ENCODE measurements at places on chromosomes 2 and 18. TPM values are rescaled to one million over a fixed set of nuclear protein-coding genes. Genes with fewer than 3 reads are reported as not detected.

RBMS1 gene
- 55.1 TPM for total RNA-seq

ACADL gene
- total RNA-seq: not detected

AOX1 gene
- 0.83 TPM for total RNA-seq

RAB6D gene
- 0.09 TPM for total RNA-seq

WDSUB1 gene
- total RNA-seq: 7.3 TPM

ERLEC1 gene
- 31.4 TPM for total RNA-seq

TPO gene
- not detected for total RNA-seq

CHMP1B gene
- total RNA-seq: 31.3 TPM

SALL3 gene
- total RNA-seq: not detected

PTPRN gene
- 1.7 TPM for total RNA-seq

DSC2 gene
- total RNA-seq: not detected

ANKRD62 gene
- total RNA-seq: not detected

BCL11A gene
- total RNA-seq: 1.00 TPM

RAX gene
- total RNA-seq: not detected

POMC gene
- total RNA-seq: 8.0 TPM

RRM2 gene
- 233 TPM for total RNA-seq

CKAP2L gene
- 47.7 TPM for total RNA-seq

LIMS3 gene
- 0.17 TPM for total RNA-seq

ASXL3 gene
- total RNA-seq: not detected

CD8B2 gene
- total RNA-seq: 0.62 TPM

LCT gene
- 0.19 TPM for total RNA-seq

GAREM1 gene
- total RNA-seq: 0.39 TPM

UNC80 gene
- total RNA-seq: not detected

SLC5A7 gene
- total RNA-seq: not detected

SLC9A4 gene
- total RNA-seq: not detected

INO80B gene
- 39.2 TPM for total RNA-seq

PER2 gene
- 8.9 TPM for total RNA-seq

MSTN gene
- total RNA-seq: not detected

NFATC1 gene
- 86.0 TPM for total RNA-seq

CROCC2 gene
- total RNA-seq: not detected

PLEK gene
- total RNA-seq: 2.4 TPM

SLC11A1 gene
- total RNA-seq: not detected

IL1RL1 gene
- 2.2 TPM for total RNA-seq

ADI1 gene
- total RNA-seq: 26.4 TPM

ASTL gene
- total RNA-seq: 8.1 TPM

MEX3C gene
- total RNA-seq: 94.5 TPM

CNTNAP5 gene
- total RNA-seq: not detected

SCYGR4 gene
- total RNA-seq: not detected

GNAL gene
- 1.6 TPM for total RNA-seq

NXPH2 gene
- not detected for total RNA-seq

POTEJ gene
- total RNA-seq: not detected

CELF4 gene
- not detected for total RNA-seq

RGPD4 gene
- total RNA-seq: not detected

ZNF514 gene
- total RNA-seq: 15.3 TPM

PAX3 gene
- not detected for total RNA-seq

SKOR2 gene
- 0.30 TPM for total RNA-seq

HRH4 gene
- 0.16 TPM for total RNA-seq

SETBP1 gene
- total RNA-seq: 13.8 TPM

ACMSD gene
- total RNA-seq: not detected

CNPPD1 gene
- total RNA-seq: 54.5 TPM

Measured in activated T-cell treated with anti-CD3 and anti-CD28 coated beads, Interleukin-2, amount 50 U/mL, for 72 hours (primary cell).